ENCODE measurements at places on chromosomes 12 and 14. TPM values are rescaled to one million over a fixed set of nuclear protein-coding genes. Genes with fewer than 3 reads are reported as not detected.

DNA sequence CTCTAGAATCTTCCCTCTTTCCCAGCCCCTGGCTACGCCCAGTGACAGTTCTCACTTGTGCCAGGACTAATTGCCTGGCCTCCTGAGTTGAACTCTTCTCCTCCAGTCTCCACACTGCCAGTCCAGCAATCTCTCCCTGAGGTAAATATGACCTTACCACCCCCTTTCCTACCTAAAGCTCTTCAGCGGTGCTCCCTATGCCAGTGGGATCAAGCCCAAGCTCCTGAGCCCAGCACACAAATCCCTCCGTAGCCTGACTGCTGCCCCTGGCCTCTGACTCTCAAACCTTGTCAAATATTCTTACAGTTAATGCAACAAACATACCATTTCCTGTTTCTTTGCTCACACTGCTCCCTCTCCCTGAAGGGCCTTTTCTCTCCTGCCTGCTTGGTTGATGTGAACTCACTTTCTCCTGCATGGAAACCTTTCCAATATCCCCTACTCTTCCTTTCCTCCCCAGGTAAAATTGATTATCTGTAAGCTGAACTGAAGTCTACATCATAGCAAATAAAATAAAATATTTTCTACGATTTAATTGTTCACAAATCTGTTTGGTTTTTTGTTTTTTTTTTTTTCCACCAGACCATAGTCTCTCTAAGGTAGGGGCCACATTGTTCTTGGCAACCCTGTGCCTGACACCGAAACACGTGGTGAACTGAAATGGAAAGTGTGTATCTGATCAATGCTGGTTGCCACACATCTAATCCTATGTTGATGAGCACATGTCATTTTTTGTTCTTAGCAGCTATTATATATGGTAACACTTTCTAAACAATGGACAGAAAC lies 147.5 kb downstream of the SLC38A6 start:
- no peak overlapping the region for H3K4me3 ChIP-seq
- no peak overlapping the region for H3K27ac ChIP-seq
- no peaks in the 10 kb centered on the region for H3K36me3 ChIP-seq
- no peak for DNase-seq
- H3K27me3 ChIP-seq, result no peaks in the 10 kb centered on the region
- peaks cover 14% of the 10 kb centered on the region for H3K4me1 ChIP-seq

DNA sequence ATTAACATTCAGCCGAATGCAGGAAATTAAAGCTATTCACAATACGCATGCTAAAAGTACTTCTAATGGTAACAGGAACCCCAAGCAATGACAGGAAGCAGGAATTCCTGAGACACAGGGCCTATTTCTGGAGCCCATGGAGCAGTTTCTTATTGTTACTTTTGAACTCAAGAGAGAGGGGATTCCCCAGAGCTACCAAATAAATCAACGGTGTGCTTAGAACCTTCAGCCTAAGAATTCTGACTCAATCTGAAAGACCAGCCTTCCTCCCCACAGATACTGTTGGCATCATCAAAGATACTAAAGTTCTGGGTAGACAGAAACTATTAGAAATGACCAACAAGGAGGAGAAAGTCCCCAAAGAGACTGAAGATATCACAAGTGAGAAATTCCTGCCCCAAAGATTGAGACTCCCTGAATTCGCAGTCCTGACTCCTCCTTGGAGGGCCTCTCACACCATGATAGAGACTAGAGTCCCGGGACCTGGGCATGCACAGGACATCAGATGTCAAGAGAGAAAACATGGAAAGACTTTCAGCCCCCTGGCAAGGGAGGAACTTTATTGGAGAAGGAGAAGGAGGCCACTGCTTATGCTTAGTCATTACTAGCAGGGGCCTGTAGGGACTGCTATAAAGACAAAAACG lies 32.7 kb downstream of the RTRAF start:
- H3K36me3 ChIP-seq, result peaks cover 5% of the 10 kb centered on the region
- no peaks in the 10 kb centered on the region for H3K27me3 ChIP-seq
- H3K4me1 ChIP-seq, result peaks cover 22% of the 10 kb centered on the region
- no peak overlapping the region for H3K4me3 ChIP-seq
- no peak for DNase-seq

GRCh38 chr12:18591473-18591872 lies 146.3 kb downstream of the PLCZ1 start:
- DNase-seq, result no peak
- H3K27ac ChIP-seq, result no peak overlapping the region
- no peak overlapping the region for H3K4me3 ChIP-seq
- H3K36me3 ChIP-seq, result no peaks in the 10 kb centered on the region

The DACT1 gene
- 3.7 TPM for total RNA-seq

The IQSEC3 gene
- 10.7 TPM for total RNA-seq

The ASB2 gene
- total RNA-seq, result 2.4 TPM

DNA sequence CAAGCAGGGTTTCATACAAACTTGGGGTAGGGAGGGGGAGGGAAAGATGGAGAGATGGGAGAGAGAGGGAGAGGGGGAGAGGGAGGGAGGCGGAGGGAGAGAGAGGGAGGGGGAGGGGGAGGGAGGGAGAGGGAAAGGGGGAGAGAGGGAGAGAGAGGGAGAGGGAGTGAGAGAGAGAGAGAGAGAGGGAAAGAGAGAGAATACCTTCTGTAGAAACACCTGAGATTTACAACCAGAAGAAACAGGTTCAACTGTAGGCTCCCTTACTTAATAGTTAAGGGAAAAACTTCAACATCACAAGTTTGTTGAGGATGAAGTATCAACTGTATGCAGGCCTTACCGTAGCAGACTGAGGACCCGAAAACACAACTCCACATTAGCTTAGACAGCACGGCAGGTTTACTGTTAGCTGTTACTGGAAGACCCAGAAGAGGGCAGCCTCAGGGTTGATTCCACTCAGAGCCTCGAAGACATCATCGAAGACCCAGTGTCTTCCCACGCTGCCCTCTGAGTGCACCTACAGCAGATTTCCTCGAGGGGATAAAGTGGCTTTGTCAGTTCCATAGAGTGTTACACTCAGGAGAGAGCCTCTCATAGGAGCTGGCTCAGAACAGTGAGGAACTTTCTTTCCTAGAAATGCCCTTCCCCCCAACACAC lies 72.4 kb downstream of the NT5DC3 start:
- no peaks in the 10 kb centered on the region for H3K4me1 ChIP-seq
- no peaks in the 10 kb centered on the region for H3K27me3 ChIP-seq
- H3K36me3 ChIP-seq, result peaks cover 7% of the 10 kb centered on the region
- no peak for DNase-seq

The RD3L gene
- total RNA-seq, result not detected

DNA sequence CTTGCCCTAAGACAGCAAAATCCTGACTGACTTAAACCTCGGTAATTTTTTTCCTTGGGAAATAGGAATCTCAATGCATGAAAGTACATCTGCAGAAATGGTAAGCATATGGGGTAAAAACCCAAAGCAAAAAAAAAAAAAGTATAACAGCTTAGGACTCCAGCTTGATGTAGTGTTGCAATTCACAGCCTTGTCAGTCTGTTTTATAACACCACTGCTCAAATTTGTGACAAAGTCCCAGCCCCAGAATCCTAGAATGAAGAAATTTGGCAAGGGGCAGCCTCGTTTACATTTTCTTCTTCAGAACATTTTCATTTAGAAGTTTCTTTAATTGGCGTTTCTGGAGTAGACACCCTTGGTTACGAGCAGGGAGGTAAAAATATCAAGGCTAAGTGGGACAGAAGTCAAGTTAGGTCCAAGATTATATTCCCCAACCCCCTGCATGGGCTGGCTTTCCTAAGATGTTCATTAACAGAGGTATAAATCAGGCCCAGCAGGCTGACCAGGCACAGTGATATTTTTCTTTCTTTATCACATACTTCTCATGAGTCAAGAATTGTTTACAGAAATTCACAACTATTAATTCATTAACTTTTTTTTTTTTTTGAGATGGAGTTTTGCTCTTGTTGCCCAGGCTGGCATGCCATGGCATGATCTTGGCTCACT lies 424.0 kb downstream of the RMST start:
- no peak overlapping the region for H3K27ac ChIP-seq
- H3K36me3 ChIP-seq, result no peaks in the 10 kb centered on the region
- no peak overlapping the region for H3K4me3 ChIP-seq
- no peak for DNase-seq

GRCh38 chr12:67357376-67358125 lies 88.4 kb downstream of the CAND1 start:
- H3K4me3 ChIP-seq, result no peak overlapping the region
- H3K36me3 ChIP-seq, result no peaks in the 10 kb centered on the region
- H3K27ac ChIP-seq, result no peak overlapping the region
- no peak for DNase-seq

DNA sequence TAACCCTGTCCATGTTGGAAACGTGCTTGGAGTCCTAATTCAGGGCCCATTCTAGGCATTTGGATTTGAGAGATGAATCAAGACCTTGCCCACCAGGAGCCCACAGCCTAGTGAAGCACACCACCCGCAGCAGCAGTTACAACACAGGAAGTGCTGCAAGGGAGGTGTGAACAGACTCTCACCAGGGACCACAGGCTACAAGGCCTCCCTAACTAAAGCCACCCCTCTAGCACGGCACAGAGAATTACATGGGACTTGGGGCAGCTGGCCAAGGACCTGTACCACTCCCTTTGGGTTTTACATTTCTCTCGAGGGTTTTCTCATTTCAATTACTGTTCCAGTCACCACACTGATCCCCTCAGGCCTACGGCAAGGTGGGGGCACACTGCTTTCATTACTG lies 49.5 kb upstream of the FOXN3 start:
- peaks cover 8% of the 10 kb centered on the region for H3K4me1 ChIP-seq
- no peaks in the 10 kb centered on the region for H3K27me3 ChIP-seq

DNA sequence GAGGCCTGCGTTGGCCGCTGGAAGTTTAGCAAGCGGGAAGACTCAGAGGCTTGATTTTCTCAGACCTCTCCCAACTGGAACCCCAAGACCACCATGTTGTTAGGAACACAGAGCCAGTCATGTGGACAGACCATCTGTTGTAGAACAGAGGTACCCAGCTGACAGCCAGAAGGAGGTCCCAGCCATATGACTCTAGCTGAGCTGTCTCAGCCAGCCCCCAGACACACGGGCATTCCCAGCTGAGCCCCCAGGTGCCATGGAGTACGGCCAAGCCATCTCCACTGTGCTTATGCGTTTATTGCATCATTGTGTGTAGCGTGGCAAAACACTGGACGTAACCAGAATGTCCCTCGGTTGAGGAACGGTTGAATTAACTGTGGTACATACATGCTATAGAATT lies 421.9 kb downstream of the TMEM132D start:
- no peaks in the 10 kb centered on the region for H3K27me3 ChIP-seq
- no peak overlapping the region for H3K27ac ChIP-seq
- no peaks in the 10 kb centered on the region for H3K4me1 ChIP-seq
- H3K4me3 ChIP-seq, result no peak overlapping the region
- DNase-seq, result no peak
- H3K36me3 ChIP-seq, result no peaks in the 10 kb centered on the region

DNA sequence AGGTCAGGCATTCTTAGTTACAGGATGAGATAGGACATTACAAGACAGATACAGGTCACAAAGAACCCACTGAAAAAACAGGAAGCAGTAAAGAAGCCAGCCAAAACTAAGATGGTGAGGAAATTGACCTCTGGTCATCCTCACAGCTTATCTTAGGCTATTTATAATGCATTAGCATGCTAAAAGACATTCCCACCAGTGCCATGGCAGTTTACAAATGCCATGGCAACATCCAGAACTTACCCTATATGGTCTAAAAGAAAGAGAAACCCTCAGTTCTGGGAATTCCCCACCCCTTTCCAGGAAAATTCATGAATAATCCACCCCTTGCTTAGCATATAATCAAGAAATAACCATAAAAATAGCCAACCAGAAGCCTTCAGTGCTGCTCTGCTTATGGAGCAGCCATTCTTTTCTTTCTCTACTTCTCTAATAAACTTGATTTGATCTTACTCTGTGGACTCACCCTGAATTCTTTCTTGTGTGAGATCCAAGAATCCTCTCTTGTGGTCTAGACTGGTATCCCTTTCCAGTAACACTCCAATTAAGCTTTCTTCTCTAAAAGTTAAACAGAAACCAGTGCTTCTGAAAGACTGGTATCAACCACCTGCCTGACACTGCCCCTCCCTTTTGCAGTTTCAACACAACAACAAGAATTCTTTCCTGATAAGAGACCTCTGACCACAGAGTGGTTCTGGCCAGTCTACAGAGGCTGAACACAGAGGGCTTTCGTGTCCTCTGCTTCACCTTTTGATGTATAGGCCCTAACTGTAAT lies 86.9 kb downstream of the BCAT1 start:
- H3K36me3 ChIP-seq, result no peaks in the 10 kb centered on the region
- peaks cover 16% of the 10 kb centered on the region for H3K4me1 ChIP-seq
- H3K27ac ChIP-seq, result peak overlapping the region; percentile 49
- DNase-seq, result no peak
- H3K4me3 ChIP-seq, result no peak overlapping the region
- H3K27me3 ChIP-seq, result no peaks in the 10 kb centered on the region

The SYNDIG1L gene
- 1.6 TPM for total RNA-seq

DNA sequence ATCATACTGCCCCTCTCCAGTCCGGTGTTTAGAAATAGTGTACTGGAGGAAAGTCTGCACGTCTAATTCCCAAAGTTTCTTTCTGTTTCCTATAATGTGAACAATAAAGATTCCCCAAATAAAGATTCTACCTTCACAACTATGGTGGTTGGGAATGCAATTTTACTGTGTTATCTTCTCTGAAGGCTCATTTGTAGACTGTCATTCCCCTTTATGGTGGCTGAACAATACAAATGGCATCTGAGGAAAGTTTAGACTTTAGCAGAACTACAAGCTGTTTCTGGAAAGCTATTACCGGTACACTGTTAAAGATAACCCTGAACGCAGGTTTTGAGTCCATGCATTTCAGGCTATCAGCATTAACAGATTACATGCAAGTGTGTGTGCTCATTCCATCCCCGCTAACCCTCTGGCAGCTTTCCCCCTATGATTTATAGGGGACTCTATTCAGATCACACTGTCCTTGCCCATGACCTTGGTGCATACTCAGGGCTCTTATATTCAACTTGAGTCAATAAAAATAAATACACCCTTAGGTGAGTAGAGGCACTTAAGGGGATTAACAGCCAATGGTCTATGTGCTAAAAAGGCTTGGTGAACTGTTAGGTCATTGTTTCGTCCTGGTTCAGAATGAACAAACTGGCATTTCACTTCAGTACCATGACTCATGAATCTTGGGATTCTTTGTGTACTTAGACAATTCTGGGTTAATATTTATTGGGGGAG lies 60.7 kb upstream of the PYGL start:
- H3K4me1 ChIP-seq, result no peaks in the 10 kb centered on the region
- H3K4me3 ChIP-seq, result peak overlapping the region; percentile 11
- no peak overlapping the region for H3K27ac ChIP-seq
- no peak for DNase-seq

- no peak overlapping the region for H3K4me3 ChIP-seq
- H3K4me1 ChIP-seq, result no peaks in the 10 kb centered on the region
- H3K27me3 ChIP-seq, result no peaks in the 10 kb centered on the region
- H3K36me3 ChIP-seq, result no peaks in the 10 kb centered on the region
- no peak overlapping the region for H3K27ac ChIP-seq
Measured at GRCh38 chr14:55764784-55765183, 184.8 kb downstream of the KTN1 start.

Data from lower lobe of right lung (tissue), 2 donors.